ENCODE measurements at places on chromosomes 1 and 21.
A peak's percentile ranks its signal among the peaks of the same experiment; 100 is the strongest.

DNA sequence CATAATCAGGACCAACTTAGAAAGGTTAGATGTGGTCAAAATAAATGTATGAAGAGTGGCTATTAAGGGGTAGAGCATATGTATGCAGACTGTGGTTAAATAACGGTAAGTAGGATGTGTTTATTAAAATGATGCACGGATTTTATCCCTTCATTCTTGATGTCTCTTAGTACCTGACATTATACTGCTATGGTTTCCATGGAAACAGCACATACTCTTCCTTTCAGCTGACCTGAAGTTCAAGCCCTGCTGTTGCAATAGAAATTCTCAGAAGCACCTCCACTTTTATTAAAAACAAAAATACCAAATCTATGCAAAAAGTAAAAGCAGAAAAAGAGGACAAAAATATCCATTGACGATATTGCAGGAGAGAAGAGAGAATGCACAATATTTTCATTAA is 381.4 kb downstream of the RWDD3 start:
- no peak for DNase-seq

DNA sequence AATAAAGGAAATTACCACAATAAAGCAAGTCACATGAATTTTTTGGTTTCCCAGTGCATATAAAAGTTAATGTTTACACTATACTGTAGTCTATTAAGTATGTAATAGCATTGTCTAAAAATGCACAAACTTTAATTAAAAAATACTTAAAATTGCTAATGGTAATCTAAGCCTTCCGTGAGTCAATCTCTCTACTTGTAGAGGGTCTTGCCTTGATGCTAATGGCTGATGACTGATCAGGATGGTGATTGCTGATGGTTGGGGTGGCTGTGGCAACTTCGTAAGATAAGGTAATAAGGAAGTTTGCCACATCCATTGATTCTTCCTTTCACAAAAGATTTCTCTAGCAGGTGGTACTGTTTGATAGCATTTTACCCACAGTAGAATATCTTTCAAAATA is 466.6 kb upstream of the PROX1 start:
- DNase-seq, result no peak

DNA sequence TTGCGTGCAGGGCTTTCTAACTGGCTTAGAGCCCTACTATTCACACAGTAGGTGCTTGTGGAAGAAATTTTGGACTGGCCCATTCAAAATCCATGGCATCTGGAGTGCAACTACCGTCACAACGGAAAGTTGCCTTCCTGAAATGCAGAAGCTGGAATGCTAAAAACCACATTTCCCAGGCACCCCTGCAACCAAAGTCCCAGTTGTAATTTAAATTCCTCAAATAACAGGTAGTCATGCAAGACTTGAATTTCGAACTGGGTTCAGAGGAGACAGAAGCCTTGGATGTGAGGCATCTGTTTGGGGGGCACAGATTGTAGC is 186.7 kb downstream of the TOMM20 start:
- no peak for DNase-seq

- no peak for DNase-seq
Observed at GRCh38 chr21:18155508-18156193, 89.0 kb upstream of the CHODL start.

GRCh38 chr1:37629008-37629407 is 5.7 kb downstream of the RSPO1 start:
- no peak for DNase-seq

DNA sequence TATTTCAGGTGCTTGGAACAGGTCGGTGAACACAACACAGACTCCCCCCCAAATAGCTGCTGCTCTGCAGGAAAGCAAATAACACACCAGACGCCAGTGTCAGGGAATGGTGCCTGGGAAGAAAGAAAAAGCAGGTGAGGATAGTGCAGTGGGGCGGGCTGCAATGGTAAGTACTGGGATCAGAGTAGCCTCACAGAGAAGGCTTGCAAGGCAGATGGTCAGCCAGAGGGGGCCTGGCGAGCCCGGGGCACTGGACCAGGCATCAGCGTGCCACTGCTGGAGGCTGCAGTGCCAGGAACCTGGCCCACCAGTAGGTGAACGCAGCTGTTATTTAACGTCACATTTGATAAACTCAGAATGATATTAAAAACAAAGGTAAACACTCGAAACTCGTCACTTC is 60.0 kb downstream of the POFUT2 start:
- no peak for DNase-seq

DNA sequence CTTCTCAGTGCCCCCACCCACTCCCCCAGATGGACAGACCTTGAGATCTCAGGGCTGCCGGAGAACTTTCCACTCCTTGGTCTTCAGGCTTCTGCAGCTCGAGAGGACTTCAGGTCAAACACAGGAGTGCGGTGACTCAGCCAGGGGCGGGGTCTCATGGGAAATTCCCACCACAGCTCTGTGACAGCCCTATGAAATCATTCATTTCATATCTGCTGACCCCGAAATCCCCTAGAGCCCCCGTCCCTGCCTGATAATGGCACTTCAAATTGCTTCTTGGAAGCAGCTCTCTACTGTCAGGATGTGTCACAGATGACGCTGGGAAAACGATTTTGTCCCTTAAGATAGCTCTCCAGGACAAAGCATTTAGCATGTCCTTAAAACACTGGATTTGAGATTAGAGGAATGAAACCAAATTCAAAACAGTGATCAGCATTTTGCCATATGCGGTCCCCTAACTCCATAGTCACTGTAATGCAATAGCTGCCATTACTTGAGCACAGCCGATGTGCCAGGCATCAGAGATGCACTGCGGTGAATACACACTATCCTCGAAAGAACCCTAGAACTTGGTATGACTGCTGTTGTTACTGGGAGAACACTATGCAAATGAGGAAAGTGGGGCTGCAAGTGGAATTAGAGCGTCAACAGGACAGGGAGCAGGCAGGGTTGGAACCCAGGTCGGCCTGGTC is at the start of gene TNFRSF9:
Gene TNFRSF9, minus strand, starts transcription at position 95 of the 692 bp plus-strand sequence. CDS start 845 bp downstream, outside the sequence.
- peak; percentile 43 for DNase-seq

DNA sequence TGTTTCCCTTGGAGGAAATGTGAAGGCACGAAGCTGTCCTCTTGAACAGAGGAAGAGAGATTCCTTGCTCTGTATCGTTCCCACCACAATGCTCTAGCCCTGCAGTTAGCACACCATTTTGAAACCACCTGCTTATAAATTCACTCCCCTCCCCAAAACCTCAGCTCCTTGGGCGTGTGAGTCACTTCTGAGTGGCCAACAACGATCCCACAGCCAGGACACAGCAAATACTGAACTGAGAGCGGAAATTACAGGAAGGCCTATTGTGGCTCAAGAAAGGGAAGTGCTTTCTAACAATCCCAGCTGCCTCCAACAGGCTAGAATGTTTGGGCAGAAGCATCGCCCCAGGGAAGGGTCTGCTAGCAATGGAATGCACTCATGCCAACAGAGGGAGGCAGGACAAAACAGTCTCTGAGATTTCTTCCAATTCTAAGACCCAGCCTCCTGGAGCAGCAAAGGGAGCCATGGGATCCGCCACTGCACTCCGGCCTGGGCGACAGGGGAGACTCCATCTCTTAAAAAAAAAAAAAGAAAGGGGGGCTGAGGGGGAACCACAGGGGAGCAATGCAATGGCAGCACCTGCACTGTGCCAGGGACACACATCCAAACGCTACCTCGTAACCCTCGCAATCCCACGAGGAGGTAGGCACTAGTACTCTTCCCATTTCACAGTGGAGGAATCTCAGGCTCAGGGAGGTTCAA is 1.9 kb downstream of the TMEM53 start:
- no peak for DNase-seq

DNA sequence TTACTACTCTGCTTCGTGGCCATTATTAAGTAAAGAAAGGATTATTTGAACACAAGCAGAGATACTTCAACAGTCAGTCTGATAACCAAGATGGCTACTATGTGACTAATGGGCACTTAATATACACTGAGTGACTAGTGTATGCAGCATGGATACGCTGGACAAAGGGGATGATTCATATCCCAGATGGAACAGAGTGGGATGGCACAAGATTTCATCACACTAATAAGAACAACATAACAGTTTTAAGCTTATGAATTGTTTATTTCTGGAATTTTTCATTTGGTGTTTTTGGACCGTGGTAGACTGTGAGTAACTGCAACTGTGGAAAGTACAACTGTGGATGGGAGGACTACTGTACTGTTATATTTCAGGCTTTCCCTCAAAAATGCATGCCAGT is 9.4 kb downstream of the ZCCHC17 start:
- DNase-seq, result no peak
